Type B pancreatic cell (in vitro differentiated cells): ENCODE measurements at places on chromosomes 4 and X. TPM values are rescaled to one million over a fixed set of nuclear protein-coding genes. Genes with fewer than 3 reads are reported as not detected.

GRCh38 chr4:135741583-135741982 lies 1540.0 kb upstream of the PABPC4L start:
- no peak for DNase-seq
- H3K36me3 ChIP-seq, result no peaks in the 10 kb centered on the region
- no peaks in the 10 kb centered on the region for H3K4me1 ChIP-seq
- no peak overlapping the region for H3K27ac ChIP-seq

DNA sequence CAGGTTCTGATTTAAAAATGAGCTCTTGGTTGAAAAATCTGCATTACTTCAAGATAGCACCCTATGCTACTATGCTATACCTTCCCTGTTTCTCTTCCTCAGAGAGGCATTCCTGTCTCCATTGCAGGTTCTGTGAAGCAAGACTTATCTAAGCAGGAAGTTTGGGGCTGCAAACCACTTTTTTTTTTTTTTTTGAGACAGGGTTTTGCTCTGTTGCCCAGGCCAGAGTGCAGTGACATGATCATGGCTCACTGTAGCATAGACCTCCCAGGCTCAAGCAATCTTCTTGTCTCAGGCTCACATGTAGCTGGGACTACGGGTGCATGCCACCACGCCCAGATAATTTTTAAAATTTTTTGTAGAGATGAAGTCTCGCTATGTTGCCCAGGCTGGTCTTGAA lies 4.0 kb upstream of the CCNG2 start:
- H3K27me3 ChIP-seq, result peaks cover 7% of the 10 kb centered on the region
- DNase-seq, result no peak
- H3K4me3 ChIP-seq, result peak overlapping the region; percentile 51
- peak overlapping the region; percentile 78 for H3K27ac ChIP-seq
- peaks cover 36% of the 10 kb centered on the region for H3K4me1 ChIP-seq
- H3K36me3 ChIP-seq, result peaks cover 5% of the 10 kb centered on the region

DNA sequence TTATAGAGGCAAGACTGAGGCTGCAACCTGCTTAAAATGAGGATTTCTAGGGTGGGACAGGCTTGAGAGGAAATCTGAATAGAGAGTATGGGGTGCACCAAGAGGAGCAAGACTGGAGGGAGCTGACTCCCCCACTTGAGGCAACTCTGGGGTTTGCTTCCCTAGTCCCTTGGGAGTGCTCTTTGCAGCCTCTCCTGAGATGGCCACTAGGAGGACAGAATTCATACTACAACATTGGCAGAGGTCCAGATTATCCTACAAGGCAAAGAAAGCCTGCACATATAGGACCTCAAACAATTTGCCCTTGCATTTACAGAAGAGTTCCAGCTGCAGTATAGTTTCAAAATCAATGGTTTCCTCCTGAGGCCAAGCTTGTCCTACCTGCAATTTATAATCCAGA lies 830.9 kb downstream of the TECRL start:
- no peak overlapping the region for H3K4me3 ChIP-seq
- no peak overlapping the region for H3K27ac ChIP-seq
- H3K4me1 ChIP-seq, result no peaks in the 10 kb centered on the region
- H3K27me3 ChIP-seq, result no peaks in the 10 kb centered on the region

- H3K4me1 ChIP-seq, result peaks cover 11% of the 10 kb centered on the region
- no peak overlapping the region for H3K27ac ChIP-seq
- H3K4me3 ChIP-seq, result no peak overlapping the region
These were observed 202.8 kb downstream of the SHROOM3 start for GRCh38 chr4:76637712-76638361.

DNA sequence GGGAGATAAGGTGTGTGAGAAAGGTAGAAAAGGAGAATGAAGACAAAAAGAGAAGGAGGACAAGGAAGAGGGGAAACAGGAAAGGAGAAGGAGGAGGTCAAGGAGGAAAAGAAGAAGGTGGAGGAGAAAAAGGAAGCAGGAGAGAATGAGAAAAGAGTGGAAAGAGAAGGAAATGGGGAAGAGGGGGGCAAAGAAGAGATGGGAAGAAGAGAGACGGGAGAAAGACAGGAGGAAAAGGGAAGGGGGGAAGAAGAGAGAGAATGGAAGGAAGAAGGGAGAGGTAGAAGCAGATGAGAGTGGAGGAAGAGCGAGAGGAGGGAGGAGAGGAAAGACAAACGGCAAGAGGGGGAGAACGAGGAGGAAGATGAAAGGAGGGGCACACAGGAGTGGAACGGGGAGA lies 4.1 kb downstream of the GATA1 start:
- no peak overlapping the region for H3K27ac ChIP-seq
- DNase-seq, result no peak
- H3K4me3 ChIP-seq, result no peak overlapping the region
- H3K27me3 ChIP-seq, result peaks cover 15% of the 10 kb centered on the region
- H3K4me1 ChIP-seq, result no peaks in the 10 kb centered on the region

DNA sequence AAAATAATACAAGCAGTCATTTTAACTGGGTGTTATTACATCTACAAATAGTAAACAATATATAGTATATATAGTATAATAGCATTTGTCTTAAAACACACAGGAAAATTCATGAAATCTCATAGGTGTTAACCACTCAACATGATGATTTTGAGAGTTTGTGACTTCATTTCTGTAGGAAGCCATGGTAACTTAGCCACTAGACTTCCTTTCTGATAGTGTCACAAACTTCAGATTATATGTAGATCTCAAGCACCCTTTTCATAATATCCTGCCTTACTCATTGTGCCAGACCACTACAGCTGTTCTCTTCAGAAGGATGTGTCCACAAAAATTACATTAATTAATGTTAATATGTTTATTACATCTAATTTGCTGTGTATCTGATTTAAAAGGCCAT lies 1250.6 kb downstream of the ADGRL3 start:
- H3K27me3 ChIP-seq, result no peaks in the 10 kb centered on the region
- no peak overlapping the region for H3K27ac ChIP-seq
- no peaks in the 10 kb centered on the region for H3K36me3 ChIP-seq
- no peaks in the 10 kb centered on the region for H3K4me1 ChIP-seq
- no peak for DNase-seq
- H3K4me3 ChIP-seq, result no peak overlapping the region

DNA sequence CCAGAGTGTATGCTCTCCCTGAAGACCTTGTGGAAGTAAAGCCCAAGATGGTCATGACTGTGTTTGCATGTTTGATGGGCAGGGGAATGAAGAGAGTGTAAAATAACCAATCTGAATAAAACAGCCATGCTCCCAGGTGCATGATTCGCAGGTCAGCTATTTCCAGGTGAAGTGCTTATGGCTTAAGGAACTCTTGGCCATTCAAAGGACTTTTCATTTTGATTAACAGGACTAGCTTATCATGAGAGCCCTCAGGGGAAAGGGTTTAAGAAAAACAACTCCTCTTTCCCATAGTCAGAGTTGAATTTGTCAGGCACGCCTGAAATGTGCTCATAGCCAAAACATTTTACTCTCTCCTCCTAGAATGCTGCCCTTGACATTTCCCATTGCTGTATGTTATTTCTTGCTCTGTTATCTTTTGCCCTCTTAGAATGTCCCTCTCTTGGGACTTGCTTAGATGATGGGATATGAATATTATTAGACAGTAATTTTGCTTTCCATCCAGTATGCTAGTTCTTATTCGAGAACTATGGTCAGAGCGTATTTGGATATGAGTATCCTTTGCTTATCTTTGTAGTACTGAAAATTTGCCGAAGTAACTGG lies 88.6 kb downstream of the PLS3 start:
- peaks cover 22% of the 10 kb centered on the region for H3K36me3 ChIP-seq
- peaks cover 18% of the 10 kb centered on the region for H3K4me1 ChIP-seq
- no peak overlapping the region for H3K4me3 ChIP-seq
- peak overlapping the region; percentile 64 for H3K27ac ChIP-seq
- no peak for DNase-seq

DNA sequence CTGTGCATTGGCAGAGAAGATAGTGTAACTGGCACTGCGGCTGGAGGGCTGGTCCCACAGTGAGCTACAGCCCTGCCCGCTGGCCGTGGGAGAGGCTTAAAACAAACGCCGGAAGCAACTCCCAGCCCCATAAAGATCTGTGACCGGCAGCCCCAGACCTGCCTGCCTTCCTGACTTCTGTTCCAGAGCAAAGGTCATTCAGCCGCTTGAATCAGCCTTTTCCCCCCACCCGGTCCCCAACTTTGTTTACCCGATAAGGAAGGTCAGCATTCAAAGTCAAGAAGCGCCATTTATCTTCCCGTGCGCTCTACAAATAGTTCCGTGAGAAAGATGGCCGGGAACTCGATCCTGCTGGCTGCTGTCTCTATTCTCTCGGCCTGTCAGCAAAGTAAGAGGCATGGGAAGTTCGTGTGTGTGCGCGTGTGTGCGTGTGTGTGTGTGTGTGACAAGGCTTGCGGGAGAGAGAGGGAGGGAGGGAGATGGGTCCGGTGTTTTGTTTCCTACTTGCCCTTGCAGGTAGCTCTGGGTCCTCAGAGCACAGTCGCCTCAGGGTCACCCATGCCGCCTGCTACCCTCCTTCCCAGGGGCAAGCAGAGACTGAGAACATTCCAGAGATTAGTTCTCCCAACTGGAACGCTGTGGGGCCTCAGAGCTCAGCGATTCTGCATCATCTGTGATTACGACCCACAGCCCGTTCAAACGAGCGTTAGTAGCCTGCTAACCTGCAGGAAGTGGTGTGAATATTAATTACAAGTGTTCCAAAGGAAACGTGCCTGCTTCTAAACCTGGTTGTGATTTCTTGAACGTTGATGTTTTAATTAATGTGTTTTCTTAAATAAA lies at the start of gene MGST2:
MGST2 (plus strand) TSS at position 130 of the 840 bp plus-strand sequence; CDS start at position 331, 201 bp downstream.
- DNase-seq, result peak; percentile 73
- peak within 1 kb of the TSS; percentile 90 for H3K4me3 ChIP-seq
- H3K27ac ChIP-seq, result peak within 1 kb of the TSS; percentile 92
- peaks cover 44% of the 10 kb centered on the region for H3K4me1 ChIP-seq

- H3K27me3 ChIP-seq, result no peaks in the 10 kb centered on the region
- no peaks in the 10 kb centered on the region for H3K36me3 ChIP-seq
- no peak overlapping the region for H3K4me3 ChIP-seq
- H3K27ac ChIP-seq, result no peak overlapping the region
These were observed 94.7 kb upstream of the DIPK2B start for GRCh38 chrX:45295259-45295986.

DNA sequence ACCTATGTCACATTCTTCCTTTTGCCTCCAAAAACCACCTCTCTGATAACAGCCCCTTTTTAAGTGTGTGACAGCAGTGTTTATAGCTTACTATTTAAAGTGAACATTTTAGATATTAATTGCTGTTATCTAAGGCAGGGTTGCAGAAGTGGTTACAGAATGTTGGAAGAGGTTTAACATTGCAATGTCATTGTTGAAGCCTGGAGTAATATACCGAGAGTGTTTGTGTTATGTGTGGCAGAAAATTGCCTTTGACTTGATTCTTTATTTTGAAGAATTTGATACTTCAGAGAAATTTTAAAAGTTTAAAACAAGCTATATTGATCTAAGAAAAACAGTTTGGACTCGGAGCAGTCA lies 37.1 kb downstream of the SMARCAD1 start:
- no peaks in the 10 kb centered on the region for H3K4me1 ChIP-seq
- H3K27me3 ChIP-seq, result no peaks in the 10 kb centered on the region
- no peak for DNase-seq
- no peak overlapping the region for H3K4me3 ChIP-seq

DNA sequence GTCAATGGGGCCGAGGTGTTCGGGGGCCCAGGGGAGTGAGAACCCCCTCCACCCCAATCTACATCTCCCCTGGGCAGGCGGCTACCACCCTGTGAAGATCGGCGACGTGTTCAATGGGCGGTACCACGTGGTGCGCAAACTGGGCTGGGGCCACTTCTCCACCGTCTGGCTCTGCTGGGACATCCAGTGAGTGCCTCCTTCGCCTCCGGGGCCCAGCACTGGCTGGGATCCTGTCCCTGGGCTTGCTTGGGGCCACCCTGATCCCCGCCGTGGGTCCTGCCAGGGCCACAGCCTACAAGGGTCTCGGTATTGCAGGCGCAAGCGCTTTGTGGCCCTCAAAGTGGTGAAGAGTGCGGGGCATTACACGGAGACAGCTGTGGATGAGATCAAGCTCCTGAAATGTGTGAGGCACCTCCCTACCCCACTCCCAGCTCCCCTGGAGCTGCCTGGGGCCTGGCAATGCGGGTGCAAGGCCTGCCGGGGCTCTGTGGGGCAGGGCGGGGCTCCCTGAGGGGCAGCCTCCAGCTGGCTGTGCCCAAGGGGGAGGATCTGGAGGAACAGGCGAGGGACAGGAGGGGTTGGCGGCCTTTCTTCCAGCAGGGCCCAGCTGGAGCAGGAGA lies 697 bp downstream of the SRPK3 start:
- H3K4me3 ChIP-seq, result no peak overlapping the region
- no peak for DNase-seq
- H3K27ac ChIP-seq, result no peak overlapping the region
- H3K36me3 ChIP-seq, result no peaks in the 10 kb centered on the region
- no peaks in the 10 kb centered on the region for H3K4me1 ChIP-seq

DNA sequence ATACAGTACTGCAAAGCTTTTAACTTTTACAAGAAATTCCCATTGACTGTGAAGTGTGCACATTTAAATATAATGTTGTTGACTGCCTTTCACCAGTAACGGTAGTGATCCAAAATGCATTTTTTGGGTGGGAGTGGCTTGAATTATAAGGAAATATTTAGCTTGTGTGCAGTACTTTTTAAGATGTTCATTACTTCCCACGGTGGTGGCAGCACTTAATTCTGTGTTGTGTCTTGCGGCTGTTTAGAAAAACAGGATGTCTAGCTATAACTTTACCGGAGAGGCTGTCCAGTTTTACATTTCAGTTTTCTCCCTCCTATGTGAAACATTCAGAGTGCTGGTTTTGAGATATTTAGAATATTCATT lies 1.7 kb downstream of the TMEM131L start:
- H3K4me3 ChIP-seq, result peak overlapping the region; percentile 90
- peaks cover under 1% of the 10 kb centered on the region for H3K36me3 ChIP-seq
- H3K27ac ChIP-seq, result peak overlapping the region; percentile 78
- DNase-seq, result no peak
- peaks cover 30% of the 10 kb centered on the region for H3K4me1 ChIP-seq

- DNase-seq, result no peak
- no peaks in the 10 kb centered on the region for H3K36me3 ChIP-seq
- no peak overlapping the region for H3K4me3 ChIP-seq
- H3K4me1 ChIP-seq, result no peaks in the 10 kb centered on the region
These were observed 326.6 kb upstream of the ATOH1 start for GRCh38 chr4:93501946-93502345.

DNA sequence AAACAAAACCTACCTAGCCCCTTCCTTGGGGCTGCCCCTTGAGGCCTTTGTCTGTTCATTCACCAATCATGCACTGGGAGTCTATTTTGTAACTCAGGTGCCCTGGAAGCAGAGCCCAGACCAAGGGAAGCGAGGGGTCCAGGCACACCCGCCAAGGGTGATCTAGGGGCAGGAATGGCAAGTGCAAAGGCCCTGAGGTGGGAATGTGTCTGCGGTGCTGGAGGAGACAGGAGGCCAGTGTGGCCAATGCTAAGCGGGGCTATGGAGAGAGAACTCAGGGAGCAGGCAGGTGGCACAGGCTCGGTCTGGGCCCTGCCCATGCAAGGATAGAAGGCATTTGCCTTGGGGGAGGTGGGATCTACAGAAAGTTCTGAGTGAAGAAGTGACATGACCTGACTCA lies 3.5 kb upstream of the SH3BP2 start:
- H3K4me3 ChIP-seq, result no peak overlapping the region
- H3K27me3 ChIP-seq, result no peaks in the 10 kb centered on the region
- H3K27ac ChIP-seq, result peak overlapping the region; percentile 34
- no peaks in the 10 kb centered on the region for H3K36me3 ChIP-seq
- no peaks in the 10 kb centered on the region for H3K4me1 ChIP-seq
- DNase-seq, result no peak

- H3K27me3 ChIP-seq, result no peaks in the 10 kb centered on the region
- H3K4me3 ChIP-seq, result no peak overlapping the region
- no peak overlapping the region for H3K27ac ChIP-seq
- H3K36me3 ChIP-seq, result peaks cover 5% of the 10 kb centered on the region
- H3K4me1 ChIP-seq, result peaks cover 6% of the 10 kb centered on the region
- no peak for DNase-seq
These were observed 19.9 kb downstream of the PHKA2 start for GRCh38 chrX:18964026-18964425.

TMSB15A gene
- total RNA-seq, result 13.2 and 109 TPM in 2 replicates

DCLK2 gene
- total RNA-seq, result 4.8 and 24.9 TPM in 2 replicates

ADAMTS3 gene
- 1.4 and 10.3 TPM in 2 replicates for total RNA-seq

MBNL3 gene
- 13.5 and 27.5 TPM in 2 replicates for total RNA-seq

HTR2C gene
- total RNA-seq, result 0.34 and 0.71 TPM in 2 replicates

BEX3 gene
- 194 and 251 TPM in 2 replicates for total RNA-seq

HPGDS gene
- total RNA-seq, result not detected in 2 replicates
